ENCODE measurements at places on chromosomes 6 and 20.

DNA sequence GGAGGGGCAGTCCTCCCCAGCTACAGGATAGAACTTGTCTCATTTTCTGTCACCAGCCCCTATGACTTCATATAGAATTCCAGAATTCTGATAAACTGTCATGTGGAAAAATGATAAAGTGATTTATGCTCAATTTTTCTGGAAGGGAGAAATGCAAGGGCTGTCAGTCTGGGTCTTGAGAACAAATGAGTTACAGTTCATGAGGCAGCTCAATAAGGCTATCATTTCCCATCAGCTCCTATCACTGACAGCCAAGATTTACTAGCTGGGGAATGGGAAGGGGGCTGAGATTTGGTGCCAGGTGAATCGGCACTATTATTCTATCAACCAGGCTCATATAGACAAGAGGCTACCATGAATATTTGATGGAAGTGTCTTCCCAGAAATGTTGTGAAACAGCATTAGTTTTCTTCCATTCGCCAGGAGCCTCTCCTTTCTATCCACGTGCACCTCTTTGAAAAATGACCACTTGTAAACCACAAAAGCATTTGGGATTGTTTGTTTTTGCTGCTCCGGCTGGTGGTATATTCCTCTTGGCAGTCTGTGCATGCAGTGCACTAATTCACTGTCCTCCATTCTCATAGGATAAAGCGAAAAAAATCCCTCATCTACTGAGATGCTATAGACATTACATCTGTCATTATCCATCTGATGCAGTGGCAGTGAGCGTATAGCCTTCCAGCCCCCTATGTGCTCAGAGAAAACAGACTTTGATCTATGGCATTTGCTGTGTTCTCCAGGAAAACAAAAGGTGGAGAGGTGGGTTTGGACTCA is 528.7 kb upstream of the RNF217 start:
- H3K27me3 ChIP-seq, result no peaks in the 10 kb centered on the region
- H3K4me1 ChIP-seq, result no peaks in the 10 kb centered on the region
- no peak for DNase-seq
- no peak overlapping the region for H3K27ac ChIP-seq

DNA sequence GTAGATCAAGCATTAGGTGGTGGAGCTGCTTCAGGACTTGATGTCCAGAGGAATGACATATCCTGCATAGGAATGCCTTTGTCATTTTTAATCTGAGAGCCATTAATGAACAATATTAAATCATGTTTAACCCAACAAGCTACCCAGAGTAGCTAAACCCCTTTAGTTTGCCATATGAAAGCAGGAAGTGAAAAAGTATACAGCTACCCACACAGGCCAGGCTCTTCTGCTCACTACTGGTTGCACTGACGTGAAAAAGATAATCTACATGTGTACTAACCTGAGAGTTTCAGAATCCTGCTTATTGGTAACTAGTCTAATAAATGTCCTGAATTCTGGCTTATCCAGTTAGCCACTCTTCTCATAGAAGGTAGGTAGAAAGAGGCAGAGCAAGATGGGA is 19.9 kb downstream of the GLYATL3 start:
- H3K27me3 ChIP-seq, result peaks cover 16% of the 10 kb centered on the region
- H3K36me3 ChIP-seq, result no peaks in the 10 kb centered on the region
- DNase-seq, result no peak
- H3K4me1 ChIP-seq, result peaks cover 2% of the 10 kb centered on the region

DNA sequence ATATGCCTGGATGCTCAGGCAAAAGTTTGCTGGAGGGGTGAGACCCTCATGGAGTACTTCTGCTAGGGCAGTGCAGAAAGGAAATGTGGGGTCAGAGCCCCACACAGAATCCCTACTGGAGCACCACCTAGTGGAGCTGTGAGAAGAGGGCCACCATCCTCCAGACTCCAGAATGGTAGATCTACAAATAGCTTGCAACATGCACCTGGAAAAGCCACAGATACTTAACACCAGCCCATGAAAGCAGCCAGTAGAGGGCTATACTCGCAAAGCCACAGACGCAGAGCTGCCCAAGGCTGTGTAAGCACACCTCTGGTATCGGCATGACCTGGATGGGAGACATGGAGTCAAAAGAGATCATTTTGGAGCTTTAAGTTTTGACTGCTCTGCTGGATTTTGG is 60.7 kb upstream of the GJE1 start:
- H3K27me3 ChIP-seq, result peaks cover 5% of the 10 kb centered on the region
- H3K4me1 ChIP-seq, result peaks cover 5% of the 10 kb centered on the region
- no peak overlapping the region for H3K4me3 ChIP-seq
- no peak for DNase-seq
- no peaks in the 10 kb centered on the region for H3K36me3 ChIP-seq

GRCh38 chr6:11242711-11243110 is 10.2 kb upstream of the NEDD9 start:
- H3K27ac ChIP-seq, result peak overlapping the region; percentile 30
- H3K4me3 ChIP-seq, result no peak overlapping the region
- no peaks in the 10 kb centered on the region for H3K27me3 ChIP-seq
- peaks cover 6% of the 10 kb centered on the region for H3K36me3 ChIP-seq
- peaks cover 4% of the 10 kb centered on the region for H3K4me1 ChIP-seq
- DNase-seq, result no peak

DNA sequence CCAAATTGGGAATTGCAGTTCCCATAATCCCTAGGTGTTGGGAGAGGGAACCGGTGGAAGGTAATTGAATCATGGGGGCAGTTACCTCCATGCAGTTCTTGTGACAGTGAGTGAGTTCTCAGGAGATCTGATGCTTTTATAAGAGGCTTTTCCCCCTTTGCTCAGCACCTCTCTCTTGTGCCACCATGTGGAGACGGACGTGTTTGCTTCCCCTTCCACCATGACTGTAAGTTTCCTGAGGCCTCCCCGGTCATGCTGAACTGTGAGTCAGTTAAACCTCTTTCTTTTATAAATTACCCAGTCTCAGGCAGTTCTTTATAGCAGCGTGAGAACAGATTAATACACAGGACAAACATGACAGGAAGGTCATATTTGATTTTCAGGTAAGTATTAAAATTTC is 25.3 kb upstream of the HECA start:
- H3K27me3 ChIP-seq, result no peaks in the 10 kb centered on the region
- peak overlapping the region; percentile 77 for H3K27ac ChIP-seq
- no peak for DNase-seq
- no peak overlapping the region for H3K4me3 ChIP-seq
- peaks cover 36% of the 10 kb centered on the region for H3K4me1 ChIP-seq
- no peaks in the 10 kb centered on the region for H3K36me3 ChIP-seq

- H3K27ac ChIP-seq, result no peak overlapping the region
- DNase-seq, result no peak
- no peaks in the 10 kb centered on the region for H3K27me3 ChIP-seq
- no peaks in the 10 kb centered on the region for H3K4me1 ChIP-seq
- no peaks in the 10 kb centered on the region for H3K36me3 ChIP-seq
- no peak overlapping the region for H3K4me3 ChIP-seq
Measured at GRCh38 chr6:19705606-19706005, 131.6 kb upstream of the ID4 start.

GRCh38 chr6:42221546-42221945 is 3.9 kb upstream of the MRPS10 start:
- DNase-seq, result no peak
- H3K4me1 ChIP-seq, result peaks cover 7% of the 10 kb centered on the region
- no peaks in the 10 kb centered on the region for H3K27me3 ChIP-seq
- H3K36me3 ChIP-seq, result peaks cover 2% of the 10 kb centered on the region
- H3K4me3 ChIP-seq, result no peak overlapping the region

DNA sequence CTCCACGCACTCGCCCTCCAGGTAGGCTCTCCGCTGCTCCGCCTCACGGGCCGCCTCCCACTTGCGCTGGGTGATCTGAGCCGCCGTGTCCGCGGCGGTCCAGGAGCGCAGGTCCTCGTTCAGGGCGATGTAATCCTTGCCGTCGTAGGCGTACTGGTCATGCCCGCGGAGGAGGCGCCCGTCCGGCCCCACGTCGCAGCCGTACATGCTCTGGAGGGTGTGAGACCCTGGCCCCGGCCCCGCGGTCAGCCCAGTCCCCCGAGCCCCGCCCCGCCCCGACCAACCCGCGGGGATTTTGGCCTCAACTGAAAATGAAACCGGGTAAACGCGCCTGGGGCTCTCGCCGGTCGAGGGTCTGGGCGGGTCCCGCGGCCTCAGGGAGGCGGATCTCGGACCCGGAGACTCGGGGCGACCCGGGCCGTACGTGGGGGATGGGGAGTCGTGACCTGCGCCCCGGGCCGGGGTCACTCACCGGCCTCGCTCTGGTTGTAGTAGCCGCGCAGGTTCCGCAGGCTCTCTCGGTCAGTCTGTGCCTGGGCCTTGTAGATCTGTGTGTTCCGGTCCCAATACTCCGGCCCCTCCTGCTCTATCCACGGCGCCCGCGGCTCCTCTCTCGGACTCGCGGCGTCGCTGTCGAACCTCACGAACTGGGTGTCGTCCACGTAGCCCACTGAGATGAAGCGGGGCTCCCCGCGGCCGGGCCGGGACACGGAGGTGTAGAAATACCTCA is 598 bp downstream of the HLA-B start:
- H3K4me3 ChIP-seq, result peak overlapping the region; percentile 91

- no peaks in the 10 kb centered on the region for H3K27me3 ChIP-seq
- H3K36me3 ChIP-seq, result peaks cover 2% of the 10 kb centered on the region
- no peak for DNase-seq
Measured at GRCh38 chr6:167049275-167049674, 50.1 kb downstream of the CEP43 start.

DNA sequence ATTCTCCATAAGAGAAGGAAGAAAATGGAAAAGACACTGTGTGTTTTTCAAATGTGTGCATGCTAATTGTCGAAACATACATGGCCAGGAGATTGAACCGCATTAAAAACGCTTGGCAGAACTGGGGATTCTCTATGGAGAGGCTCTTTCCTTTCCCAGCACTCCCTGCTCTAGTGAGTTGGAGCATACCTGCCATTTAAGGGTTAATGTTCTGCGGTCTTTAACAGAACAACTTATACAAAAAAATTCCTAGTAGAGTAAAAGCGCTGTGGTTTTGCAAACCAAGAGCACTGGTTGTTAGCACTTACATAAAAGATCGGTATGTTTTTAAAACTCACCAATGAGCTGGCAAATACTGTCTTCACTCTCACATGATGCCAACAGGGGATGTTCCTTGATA is 1.5 kb downstream of the TAGAP start:
- H3K4me3 ChIP-seq, result peak overlapping the region; percentile 96
- peak overlapping the region; percentile 99 for H3K27ac ChIP-seq
- peaks cover 54% of the 10 kb centered on the region for H3K4me1 ChIP-seq
- peaks cover 16% of the 10 kb centered on the region for H3K36me3 ChIP-seq
- H3K27me3 ChIP-seq, result no peaks in the 10 kb centered on the region
- DNase-seq, result no peak

DNA sequence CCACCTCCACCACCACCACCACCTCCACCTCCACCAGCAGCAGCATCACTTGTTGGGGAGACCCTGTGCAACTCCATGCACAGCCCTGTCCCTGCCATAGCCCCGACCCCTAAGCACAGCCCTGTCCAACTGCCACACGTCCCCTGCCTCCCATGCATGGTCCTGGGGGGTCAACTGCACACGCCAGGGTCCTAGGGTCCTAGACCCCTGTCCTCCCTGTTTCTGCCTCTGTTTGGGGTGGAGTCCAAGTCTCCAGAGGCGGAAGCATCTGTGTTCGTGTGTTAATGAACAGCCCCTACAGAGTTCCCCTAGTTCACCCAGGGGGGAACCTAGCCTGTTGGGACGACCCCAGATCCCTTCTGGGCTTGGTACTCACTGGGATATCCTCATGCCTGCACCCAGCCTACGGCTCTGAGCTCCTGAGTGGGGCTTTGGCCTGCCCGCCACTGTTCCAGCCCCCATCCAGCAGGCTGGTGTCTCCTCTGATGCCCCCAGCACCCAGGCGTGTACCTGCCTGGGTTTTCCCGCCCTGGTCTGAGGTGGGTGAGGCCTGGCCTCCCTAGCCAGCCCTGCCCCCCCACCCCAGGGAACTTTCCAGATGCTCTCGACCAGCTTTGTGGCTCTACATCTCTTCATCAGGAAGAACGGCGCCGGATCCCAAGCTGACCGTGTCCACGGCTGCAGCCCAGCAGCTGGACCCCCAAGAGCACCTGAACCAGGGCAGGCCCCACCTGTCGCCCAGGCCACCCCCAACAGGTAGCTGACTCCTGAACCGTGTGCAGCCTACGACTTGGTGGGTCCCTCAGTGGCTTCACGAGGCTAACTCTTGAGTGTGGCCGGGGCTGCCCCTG is 2.5 kb upstream of the TNFRSF6B start:
- DNase-seq, result no peak
- no peak overlapping the region for H3K27ac ChIP-seq
- no peaks in the 10 kb centered on the region for H3K27me3 ChIP-seq

- H3K36me3 ChIP-seq, result no peaks in the 10 kb centered on the region
- H3K27me3 ChIP-seq, result no peaks in the 10 kb centered on the region
- no peaks in the 10 kb centered on the region for H3K4me1 ChIP-seq
- H3K4me3 ChIP-seq, result no peak overlapping the region
Measured at GRCh38 chr6:112956696-112957535, 609.8 kb downstream of the RFPL4B start.

- peaks cover 5% of the 10 kb centered on the region for H3K36me3 ChIP-seq
- H3K4me1 ChIP-seq, result peaks cover 48% of the 10 kb centered on the region
- no peaks in the 10 kb centered on the region for H3K27me3 ChIP-seq
- peak overlapping the region; percentile 94 for H3K4me3 ChIP-seq
- H3K27ac ChIP-seq, result peak overlapping the region; percentile 98
Measured at GRCh38 chr6:26157251-26158075, 70.2 kb downstream of the HFE start.

DNA sequence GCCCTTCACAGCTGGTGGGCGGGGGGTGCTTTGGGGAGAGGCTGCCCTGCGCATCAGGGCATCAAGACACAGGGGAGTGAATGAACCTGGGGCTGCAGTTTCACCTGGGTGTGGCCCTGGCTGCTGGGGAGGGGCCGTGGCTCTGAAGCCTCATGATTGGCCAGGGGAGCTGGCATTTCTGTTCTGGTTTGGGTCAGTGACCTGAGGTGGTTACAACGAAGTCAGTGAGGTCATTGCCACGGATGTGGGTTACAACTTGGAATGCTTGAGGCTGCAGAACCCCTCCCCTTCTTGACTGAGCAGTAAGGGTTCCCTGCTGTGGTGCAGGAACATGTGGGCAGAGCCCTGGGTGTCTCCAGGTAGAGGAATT is 3.0 kb downstream of the TCEA2 start:
- H3K27ac ChIP-seq, result peak overlapping the region; percentile 90
- H3K4me3 ChIP-seq, result peak overlapping the region; percentile 77
- no peaks in the 10 kb centered on the region for H3K27me3 ChIP-seq
- DNase-seq, result peak; percentile 44
- H3K4me1 ChIP-seq, result peaks cover 37% of the 10 kb centered on the region
- H3K36me3 ChIP-seq, result no peaks in the 10 kb centered on the region

DNA sequence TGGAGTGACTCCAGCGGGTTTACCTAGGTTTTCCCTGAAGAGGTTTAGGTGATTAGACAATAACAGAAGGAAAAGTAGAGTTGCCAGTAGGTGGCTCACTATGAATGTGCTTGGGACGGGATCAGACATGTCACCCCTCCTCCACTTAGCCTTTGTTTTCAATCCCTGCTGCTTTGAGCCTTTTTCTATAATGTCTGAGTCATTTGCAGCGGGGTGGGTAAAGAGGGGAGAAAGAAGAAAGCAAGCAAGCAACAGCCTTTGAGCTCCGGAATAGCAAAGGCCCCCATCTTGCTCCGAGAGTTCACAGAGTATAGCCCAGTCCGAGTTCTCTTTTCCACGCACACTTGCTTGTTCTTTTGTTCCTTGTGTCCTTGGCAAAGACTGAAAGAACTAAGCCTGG is 129.1 kb downstream of the PACRG start:
- H3K27ac ChIP-seq, result no peak overlapping the region
- no peak for DNase-seq
- H3K36me3 ChIP-seq, result no peaks in the 10 kb centered on the region
- peaks cover 9% of the 10 kb centered on the region for H3K27me3 ChIP-seq
- no peak overlapping the region for H3K4me3 ChIP-seq

Data from T-helper 17 cell (primary cell).